ENCODE measurements at places on chromosomes 7 and 10. TPM values are rescaled to one million over a fixed set of nuclear protein-coding genes. Genes with fewer than 3 reads are reported as not detected.
A peak's percentile ranks its signal among the peaks of the same experiment; 100 is the strongest.

DNA sequence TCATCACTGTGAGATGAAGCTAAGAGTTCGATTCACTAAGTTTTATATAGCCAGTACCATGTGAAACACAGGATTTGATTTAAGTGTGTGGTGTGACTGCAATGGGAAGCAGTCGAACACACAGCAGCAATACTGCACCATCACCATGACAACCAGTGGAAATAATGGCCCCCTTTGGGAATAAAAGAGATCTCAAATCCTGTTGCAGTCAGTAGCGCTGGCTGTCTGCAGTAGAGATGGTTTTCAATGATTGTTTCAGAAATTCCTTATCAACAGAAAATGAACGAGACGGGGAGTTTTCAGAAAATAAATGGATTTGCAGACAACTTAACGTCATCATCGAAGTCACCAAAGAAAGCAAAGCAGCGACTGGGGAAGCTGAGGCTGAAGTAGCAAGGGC lies 91.0 kb downstream of the PTPRE start:
- DNase-seq: no peak

DNA sequence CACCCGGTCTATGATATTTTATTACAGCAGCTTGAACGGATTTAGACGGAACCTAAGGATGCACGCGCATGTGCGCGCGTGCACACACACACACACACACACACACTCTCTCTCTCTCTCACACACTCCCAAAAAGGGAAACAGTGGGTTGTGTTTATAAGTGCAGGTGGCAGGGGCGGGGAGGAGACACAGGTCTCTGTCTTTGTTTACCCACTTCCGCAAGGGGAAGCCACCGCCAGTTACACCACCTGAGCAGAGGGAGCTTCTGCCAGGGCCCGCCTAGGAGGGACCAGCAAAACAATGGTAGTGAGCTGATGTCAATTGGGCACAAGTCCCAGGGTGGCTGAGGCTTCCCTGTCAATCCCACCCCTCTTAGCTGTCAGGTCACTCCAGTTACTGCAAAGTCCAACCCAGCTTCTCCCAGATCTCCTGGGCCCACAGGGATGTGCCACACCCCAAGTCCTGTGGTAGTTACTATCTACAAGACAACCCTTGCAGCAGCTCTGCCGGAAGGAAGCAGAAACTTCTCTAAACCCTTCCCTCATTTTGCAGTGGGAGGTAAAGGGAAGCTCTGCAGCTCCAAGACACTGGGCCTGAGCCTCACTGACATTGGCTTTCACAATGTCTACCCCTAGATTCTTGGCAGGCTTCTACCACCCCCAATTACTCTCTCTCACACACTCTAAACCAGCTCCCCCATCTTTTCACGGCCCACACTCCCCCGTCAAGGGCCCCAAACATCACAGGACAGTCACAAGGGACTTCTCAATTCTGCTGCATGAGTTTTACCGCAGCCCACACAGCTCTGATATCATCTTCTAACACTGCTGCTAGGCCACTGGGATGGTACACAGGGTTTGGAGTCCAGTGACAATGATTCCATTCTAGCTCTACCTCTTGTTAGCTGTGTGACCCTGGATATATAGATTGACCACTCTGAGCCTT lies 17.6 kb downstream of the ANXA11 start:
- peak; percentile 93 for DNase-seq

GRCh38 chr7:43937444-43937843 lies 11.2 kb downstream of the UBE2D4 start:
- no peak for DNase-seq

GRCh38 chr10:10804998-10805740 lies 212.5 kb upstream of the CELF2 start:
- DNase-seq: no peak

GRCh38 chr10:33107953-33108352 lies 149.9 kb upstream of the ITGB1 start:
- no peak for DNase-seq

DNA sequence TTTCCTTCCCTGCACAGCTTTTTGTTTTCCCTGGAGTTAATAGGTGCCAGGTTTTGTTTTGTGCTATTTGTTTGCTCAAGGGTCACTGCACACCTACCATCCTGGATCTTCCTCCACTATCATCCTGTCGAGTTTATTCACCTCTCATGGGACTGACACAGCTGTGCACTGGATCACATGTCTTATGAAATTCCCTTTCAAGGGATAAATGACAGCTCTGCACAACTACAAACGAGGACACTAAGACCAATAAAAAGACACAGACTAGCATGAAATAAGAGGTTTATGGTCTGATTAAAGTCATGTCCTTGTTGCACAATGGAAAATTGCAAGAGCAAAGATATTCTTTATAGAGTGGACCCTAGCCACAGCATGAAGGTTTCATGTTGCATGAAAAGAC lies 76.7 kb upstream of the SFMBT2 start:
- no peak for DNase-seq

- no peak for DNase-seq
Measured at GRCh38 chr10:69377933-69378332, 38.8 kb downstream of the TACR2 start.

- no peak for DNase-seq
Measured at GRCh38 chr10:19702215-19702614, 114.0 kb upstream of the PLXDC2 start.

DNA sequence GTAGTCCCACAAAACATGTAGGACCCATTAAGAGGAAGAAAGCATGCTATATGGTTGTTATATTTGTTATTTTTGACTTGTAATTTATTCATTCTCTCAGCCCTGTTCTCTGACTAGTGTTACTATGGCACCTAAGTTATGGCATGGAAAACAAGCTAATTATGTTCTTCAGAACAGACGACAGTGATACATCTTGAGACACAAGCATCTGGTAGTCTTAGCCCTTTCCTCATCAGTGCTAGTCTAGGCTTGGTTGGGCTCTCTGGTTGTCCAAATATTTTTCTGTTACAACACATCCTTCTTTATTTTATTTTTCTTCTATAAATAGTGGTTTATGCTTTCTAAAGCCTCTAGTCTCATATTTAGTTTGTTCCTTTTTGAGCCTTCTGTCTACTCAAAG lies 308.3 kb upstream of the KAT6B start:
- DNase-seq: no peak

GRCh38 chr10:33005322-33006301 lies 47.6 kb upstream of the ITGB1 start:
- no peak for DNase-seq

- no peak for DNase-seq
Measured at GRCh38 chr10:88163572-88163971, 300.1 kb downstream of the PTEN start.

GRCh38 chr7:25949736-25950487 lies 202.1 kb upstream of the NFE2L3 start:
- DNase-seq: no peak

DNA sequence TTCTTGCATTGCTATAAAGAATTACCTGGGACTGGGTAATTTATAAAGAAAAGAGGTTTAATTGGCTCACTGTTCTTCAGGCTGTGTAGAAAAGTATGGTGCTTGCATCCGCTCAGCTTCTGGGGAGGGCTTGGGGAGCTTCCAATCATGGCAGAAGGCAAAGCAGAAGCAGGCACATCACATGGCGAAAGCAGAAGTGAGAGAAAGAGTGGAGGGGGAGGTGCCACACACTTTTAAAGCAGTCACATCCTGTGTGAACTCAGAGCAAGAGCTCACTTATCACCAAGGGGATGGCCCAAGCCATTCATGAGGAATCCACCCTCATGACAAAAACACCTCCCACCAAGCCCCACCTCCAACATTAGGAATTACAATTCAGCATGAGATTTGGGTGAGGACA lies 303.5 kb downstream of the OTUD1 start:
- DNase-seq: no peak

C10orf105 gene
- 0.52 TPM for total RNA-seq

COL28A1 gene
- not detected for total RNA-seq

KAZALD1 gene
- 0.27 TPM for total RNA-seq
